ENCODE measurements at places on chromosomes 4 and X. TPM values are rescaled to one million over a fixed set of nuclear protein-coding genes. Genes with fewer than 3 reads are reported as not detected.
A peak's percentile ranks its signal among the peaks of the same experiment; 100 is the strongest.

GRCh38 chr4:121056066-121056465, 16.3 kb downstream of the NDNF start:
- no peak overlapping the region for H3K4me3 ChIP-seq
- H3K27me3 ChIP-seq = peaks cover 38% of the 10 kb centered on the region
- no peak overlapping the region for H3K27ac ChIP-seq
- no peak for DNase-seq

DNA sequence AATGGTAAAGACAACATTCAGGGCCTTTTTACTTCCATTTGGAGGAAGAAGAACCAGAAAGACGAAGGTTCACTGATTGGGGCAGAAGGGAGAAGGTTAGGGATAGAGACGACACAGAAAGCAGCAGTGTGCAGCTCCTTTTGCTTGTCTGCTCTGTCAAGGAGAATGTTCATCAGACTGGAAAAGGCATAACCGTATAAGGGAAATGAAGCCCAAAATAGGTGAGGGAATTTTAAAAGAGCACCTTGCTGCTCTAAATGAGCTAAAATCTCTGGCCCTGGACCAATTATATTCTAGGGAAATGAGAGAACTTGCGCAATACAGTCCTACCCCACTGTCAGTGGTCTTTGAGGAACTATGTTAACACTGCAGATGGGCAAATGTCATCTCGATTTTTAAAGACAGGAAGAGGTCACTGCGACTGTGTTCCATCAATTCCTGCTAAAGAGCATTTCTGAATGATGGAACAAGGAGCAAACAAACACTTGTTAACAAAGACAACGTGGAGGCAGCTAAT, 909.8 kb upstream of the FTHL17 start:
- H3K27ac ChIP-seq = no peak overlapping the region
- H3K36me3 ChIP-seq = no peaks in the 10 kb centered on the region
- no peak for DNase-seq

DNA sequence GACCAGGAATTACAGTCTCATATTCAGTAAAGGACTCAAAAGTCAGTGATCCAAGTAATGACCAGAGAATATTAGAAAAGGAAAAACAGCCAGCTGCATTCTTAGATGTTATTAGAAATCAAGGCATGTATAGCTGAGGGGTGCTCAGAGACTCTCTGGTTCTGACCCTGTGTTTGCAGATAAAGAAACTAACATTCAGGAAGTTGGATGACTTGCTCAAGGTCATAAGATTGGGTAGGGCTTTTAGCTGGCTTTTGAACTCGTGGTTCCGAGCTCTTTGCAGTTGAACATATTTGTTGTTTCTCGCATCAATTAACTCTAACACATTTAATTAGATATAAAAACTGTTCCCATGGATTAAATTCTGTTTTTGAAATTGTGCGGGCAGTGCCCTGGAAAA, 62.5 kb upstream of the ENPP6 start:
- no peak for DNase-seq
- H3K4me3 ChIP-seq = no peak overlapping the region
- H3K36me3 ChIP-seq = peaks cover 15% of the 10 kb centered on the region
- H3K27ac ChIP-seq = peak overlapping the region; percentile 95

DNA sequence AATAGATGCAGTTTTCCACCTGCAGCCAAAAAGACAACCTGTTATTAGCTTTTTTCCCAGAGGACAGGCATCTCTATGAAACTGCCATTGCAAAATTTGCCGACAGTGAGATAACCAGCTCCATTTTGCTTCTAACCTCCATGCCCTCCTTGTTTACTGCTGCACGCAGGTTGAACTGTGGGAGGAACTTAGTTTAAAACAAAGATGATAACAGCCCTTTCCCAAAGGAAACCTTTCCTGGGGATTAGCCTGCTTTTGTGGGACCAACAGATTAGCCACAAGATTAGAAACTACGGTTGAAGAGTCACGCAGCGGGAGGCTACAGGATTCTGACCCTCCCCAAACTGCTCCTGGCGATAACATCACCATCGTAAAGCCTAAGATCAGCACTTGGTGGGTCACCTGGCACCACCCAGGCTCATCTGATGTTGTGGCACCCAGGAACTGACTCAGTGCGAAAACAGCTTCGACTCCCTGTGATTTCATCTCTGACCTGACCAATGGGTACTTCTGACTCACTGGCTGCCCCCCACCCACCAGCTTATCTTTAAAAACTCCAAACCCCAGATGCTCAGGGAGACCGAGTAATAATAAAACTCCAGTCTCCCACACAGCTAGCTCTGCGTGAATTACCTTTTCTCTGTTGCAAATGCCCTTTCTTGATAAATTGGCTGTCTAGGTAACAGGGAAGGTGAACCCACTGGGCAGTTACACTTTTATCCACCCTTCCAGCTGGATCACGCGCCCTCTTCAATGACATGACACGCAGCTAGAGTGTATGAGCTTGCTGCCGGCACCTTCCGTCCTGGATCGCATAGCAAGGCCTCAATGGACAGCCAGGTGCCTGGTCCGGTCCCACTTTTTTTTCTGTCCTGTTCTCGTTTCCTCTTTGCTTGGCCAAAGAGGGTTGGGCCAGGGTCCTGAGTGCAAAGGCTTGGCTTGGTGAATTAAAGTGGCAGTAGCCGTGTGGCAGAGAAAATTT, 27.2 kb downstream of the NOP14 start:
- peak overlapping the region; percentile 85 for H3K4me3 ChIP-seq
- no peaks in the 10 kb centered on the region for H3K27me3 ChIP-seq
- H3K36me3 ChIP-seq = peaks cover 45% of the 10 kb centered on the region
- DNase-seq = peak; percentile 89
- H3K4me1 ChIP-seq = peaks cover 73% of the 10 kb centered on the region
- H3K27ac ChIP-seq = peak overlapping the region; percentile 90

DNA sequence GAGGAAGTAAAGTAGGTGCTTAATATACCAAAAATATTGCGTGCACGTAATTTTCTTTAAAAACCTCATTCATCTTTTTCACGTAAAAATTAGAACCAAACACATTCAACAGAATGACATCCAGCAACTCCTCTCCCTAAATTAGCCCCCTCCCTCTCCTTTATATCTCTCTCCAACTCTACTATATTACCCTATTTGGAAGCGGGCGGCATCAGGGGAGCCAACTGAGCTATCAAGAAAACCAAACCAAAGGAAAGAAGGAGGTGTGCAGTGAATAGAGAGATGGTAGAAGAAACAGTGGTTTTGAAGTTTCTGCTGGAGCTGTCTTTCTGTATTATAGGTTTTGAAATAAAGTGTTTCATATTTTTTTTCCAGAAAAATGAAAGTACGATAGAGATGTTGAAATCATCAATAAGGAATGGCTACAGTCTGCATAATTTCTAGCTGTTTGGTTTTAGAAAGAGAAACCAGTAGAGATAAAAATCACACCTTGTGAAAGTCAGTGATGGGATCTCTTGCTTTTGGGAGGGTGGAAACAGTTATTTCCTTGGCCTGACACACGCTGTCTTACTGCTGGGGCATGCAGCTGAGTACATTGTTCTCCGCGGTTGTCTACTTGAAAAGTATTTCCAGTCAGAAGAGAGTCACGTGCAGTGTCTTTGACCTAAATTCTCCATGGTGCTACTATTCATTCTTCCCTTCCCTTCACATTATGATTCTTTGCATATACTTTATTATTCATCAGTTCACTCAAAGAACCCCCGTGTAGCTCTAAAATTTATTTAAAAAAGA, 94.1 kb upstream of the WDR17 start:
- no peaks in the 10 kb centered on the region for H3K4me1 ChIP-seq
- H3K4me3 ChIP-seq = no peak overlapping the region
- H3K36me3 ChIP-seq = no peaks in the 10 kb centered on the region

The INTU gene
- 0.12 TPM for total RNA-seq

The GAGE12J gene
- not detected for total RNA-seq

The DSPP gene
- total RNA-seq = not detected

The FGFBP2 gene
- 9.0 TPM for total RNA-seq

Data from activated CD8-positive, alpha-beta memory T cell treated with anti-CD3 and anti-CD28 coated beads, Interleukin-2, amount 10 ng/mL, durations not matched to agents 7 days and 5 days (primary cell).